ENCODE measurements at places on chromosomes 4 and X.

GRCh38 chrX:40132751-40133150, 35.0 kb upstream of the BCOR start:
- no peak for DNase-seq

- no peak for DNase-seq
These were observed 39.9 kb upstream of the GPRIN3 start for GRCh38 chr4:89347363-89348025.

DNA sequence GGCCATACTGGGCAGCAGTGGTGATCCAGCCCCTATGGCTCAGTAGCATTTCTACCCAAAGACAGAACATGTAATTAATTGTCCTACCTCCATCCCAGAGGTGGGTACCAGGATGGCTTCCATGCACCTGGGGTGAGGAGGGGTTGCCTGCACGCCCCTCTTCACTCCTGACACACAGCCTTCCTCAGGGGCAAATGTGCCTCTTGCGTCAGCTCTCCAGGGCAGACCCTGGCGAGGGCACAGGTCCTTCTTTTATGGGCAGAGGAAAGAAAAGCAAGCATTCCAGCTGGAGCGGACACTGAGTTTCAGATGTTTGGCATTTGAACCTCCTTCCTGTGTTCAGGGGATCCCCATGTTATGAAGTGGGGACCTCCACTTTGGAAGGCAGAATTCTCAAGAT, 95.6 kb downstream of the PHKA2 start:
- DNase-seq, result no peak

DNA sequence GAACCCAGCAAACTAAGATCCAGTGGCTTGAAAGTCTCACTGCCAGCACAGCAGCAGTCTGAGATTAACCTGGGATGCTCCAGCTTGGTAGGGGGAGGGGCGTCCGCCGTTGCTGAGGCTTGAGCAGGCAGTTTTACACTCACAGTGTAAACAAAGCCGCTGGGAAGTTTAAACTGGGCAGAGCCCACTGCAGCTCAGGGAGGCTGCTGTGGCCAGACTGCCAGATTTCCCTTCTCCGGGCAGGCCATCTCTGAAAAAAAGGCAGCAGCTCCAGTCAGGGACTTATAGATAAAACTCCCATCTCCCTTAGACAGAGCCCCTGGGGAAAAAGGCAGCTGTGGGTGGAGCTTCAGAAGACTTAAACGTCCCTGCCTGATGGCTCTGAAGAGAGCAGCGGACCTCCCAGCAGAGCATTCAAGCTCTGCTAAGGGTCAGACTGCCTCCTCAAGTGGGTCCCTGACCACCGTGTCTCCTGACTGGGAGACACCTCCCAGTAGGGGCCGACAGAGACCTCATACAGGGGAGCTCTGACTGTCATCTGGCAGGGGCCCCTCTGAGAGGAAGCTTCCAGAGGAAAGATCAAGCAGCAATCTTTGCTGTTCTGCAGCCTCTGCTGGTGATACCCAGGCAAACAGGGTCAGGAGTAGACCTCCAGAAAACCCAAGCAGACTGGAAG, 45.1 kb upstream of the CDX4 start:
- no peak for DNase-seq

DNA sequence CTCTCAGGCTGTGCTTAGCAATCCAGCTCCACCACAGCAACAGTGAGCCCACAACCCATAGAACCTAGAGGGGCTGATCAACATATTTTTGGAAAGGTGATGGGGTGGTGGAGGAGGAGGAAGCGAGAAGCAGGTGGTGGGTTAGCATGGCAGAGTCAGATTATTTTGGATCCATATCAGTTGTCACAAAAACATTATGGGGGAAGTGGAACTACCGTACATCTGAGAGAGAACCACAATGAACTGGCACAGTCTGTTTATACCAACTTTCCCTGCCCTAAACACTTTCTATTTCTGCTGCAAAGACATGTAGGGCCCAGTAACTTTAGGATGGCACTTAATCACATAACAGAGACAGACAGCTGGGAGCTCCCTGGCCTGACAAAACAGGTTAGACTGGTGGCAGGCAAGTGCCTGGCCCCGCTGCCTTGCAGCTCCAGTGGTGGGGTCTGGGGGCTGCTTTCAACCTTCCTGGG, 4.3 kb downstream of the SLC9A7 start:
- no peak for DNase-seq

DNA sequence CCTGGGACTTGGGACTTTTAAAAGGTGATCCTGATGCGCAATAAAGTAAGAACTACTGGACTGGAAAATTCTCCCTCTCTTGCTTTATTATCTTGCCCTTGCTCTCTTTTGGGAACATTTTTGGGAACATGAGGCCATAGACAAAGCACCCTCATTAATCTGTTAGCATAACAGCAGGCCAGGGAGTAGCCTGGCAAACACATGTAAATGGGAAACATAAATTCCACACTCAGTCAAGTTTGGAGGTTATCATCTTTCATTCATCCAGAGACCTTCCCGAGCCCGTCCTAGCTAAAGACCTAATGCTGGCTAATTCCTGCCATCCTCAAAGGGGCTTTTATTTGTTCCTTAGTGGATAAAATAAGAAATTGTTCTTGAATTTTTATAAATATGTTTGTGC, 162.8 kb upstream of the ARX start:
- DNase-seq, result no peak

DNA sequence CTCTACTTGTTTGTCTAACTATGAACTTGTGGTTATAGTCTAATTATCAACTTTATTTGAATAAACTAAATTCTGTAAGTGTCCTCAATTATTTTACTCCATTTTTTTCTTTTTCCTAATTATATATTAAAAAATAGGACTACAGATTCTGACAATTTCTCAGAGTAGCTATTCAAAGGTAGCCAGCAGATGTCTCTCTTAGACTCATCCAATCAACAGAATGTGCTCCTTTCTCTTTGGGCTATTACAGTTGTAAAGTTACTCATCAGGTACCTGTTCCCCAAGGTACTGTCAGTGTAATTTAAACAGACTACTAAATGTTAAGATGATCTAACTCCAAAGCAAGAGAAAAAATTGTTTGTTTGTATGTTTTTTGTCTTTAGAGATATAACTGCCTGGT, 248.6 kb downstream of the PCDH18 start:
- DNase-seq, result no peak

DNA sequence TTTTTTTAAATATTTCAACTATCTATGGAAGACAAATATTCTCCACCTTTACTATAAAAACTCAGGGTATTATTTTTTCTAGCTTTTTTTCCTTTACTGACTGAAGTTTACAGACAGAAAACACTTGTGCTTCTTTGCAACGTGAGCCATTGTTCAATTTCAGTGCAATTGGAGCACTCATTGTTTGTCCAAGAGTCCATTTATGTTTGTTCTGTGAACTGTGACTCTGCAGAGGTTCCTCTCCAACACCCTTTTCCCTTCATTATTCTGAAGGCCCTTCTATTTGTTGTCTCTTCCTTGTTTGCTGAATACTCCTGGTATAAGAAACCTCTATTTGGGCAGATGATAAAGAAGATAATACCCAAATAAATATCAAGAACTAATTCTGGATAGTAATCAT, 37.4 kb downstream of the DAPP1 start:
- no peak for DNase-seq

All from CD4-positive, alpha-beta T cell treated with Interleukin-6 at 100 ng/mL for 8 hours (primary cell).